ENCODE measurements at places on chromosomes 12 and 14. TPM values are rescaled to one million over a fixed set of nuclear protein-coding genes. Genes with fewer than 3 reads are reported as not detected.

Gene CDCA4
- total RNA-seq = 46.8 TPM

Gene NDUFA9
- total RNA-seq = 108 TPM

Gene PRB2
- not detected for total RNA-seq

Gene TMPO
- total RNA-seq = 63.2 TPM

Gene CHGA
- total RNA-seq = 1.3 TPM

Gene TUBA1C
- total RNA-seq = 1,723 TPM

Gene TMEM229B
- 0.22 TPM for total RNA-seq

Gene PTHLH
- total RNA-seq = 34.4 TPM

Gene DPPA3
- total RNA-seq = not detected

Gene KLRG1
- total RNA-seq = 1.8 TPM

Gene SERPINA9
- total RNA-seq = not detected

Gene LTB4R
- 3.7 TPM for total RNA-seq

Gene CPM
- 8.7 TPM for total RNA-seq

Gene BDKRB1
- total RNA-seq = 0.87 TPM

Gene ARHGDIB
- 1.4 TPM for total RNA-seq

Gene LALBA
- total RNA-seq = not detected

Gene LGR5
- total RNA-seq = not detected

Gene CLECL1
- total RNA-seq = not detected

Gene RBP5
- total RNA-seq = not detected

Gene OASL
- total RNA-seq = 7.3 TPM

Gene SMIM41
- total RNA-seq = not detected

Gene HOXC13
- total RNA-seq = 9.8 TPM

Gene RNASE1
- total RNA-seq = not detected

Gene TAC3
- total RNA-seq = not detected

Gene RFX4
- total RNA-seq = not detected

Gene RPAP3
- 44.8 TPM for total RNA-seq

Gene ACRBP
- 0.37 TPM for total RNA-seq

Gene DHRS2
- total RNA-seq = 5.7 TPM

Gene SPSB2
- 24.2 TPM for total RNA-seq

Gene TRMT5
- 16.5 TPM for total RNA-seq

Gene MORN3
- total RNA-seq = 0.27 TPM

Gene KRT6C
- not detected for total RNA-seq

Gene ANO4
- 0.11 TPM for total RNA-seq

Gene GLS2
- 0.09 TPM for total RNA-seq

Gene ZNF605
- 3.3 TPM for total RNA-seq

Gene SPIC
- total RNA-seq = not detected

Gene MYF5
- total RNA-seq = not detected

Gene ACSM4
- not detected for total RNA-seq

Gene WSCD2
- not detected for total RNA-seq

Gene MBD6
- 26.9 TPM for total RNA-seq

Gene DNM1L
- 35.0 TPM for total RNA-seq

Gene ZBTB42
- 3.6 TPM for total RNA-seq

Gene RIPK3
- total RNA-seq = not detected

Gene PARPBP
- total RNA-seq = 25.2 TPM

Gene PPP1R1A
- total RNA-seq = not detected

All from A549 treated with RU486 at 1 μM for 4 hours (cell line).